ENCODE measurements at places on chromosomes 12 and 14.

- DNase-seq: no peak
These were observed 70.4 kb downstream of the ARL6IP4 start for GRCh38 chr12:123050913-123051312.

DNA sequence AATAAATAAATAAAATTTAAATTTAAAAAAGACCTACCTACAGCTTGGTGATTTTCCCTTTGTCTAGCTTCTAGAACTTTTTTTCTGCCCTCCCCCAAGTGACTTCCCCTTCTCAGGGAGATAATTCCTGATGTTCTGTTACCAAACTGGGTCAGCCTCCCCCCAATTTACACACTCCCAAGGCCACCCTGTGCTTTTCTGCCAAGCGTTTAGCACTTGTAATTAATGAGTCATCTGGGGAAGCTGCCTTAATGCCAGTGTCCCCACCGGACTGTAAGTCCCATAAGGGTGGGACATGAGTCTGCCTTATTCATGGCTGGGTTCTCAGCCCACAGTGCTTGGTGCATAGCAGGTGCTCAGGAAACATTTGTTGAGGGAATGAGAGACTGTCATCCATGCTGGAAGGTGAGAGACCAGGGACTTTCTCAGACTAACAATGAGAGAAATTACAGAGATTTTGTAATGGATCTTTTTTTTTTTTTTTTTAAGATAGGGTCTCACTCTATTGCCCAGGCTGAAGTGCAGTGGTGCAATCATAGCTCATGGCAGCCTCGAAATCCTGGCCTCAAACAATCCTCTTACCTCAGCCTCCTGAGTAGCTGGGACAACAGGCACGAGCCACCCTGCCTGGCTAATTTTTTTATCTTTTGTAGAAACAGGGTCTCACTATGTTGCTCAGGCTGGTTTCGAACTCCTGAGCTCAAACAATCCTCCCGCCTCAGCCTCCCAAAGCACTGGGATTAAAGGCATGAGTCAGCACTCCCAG, 106.8 kb downstream of the PHETA1 start:
- no peak for DNase-seq

GRCh38 chr12:14993537-14994266, 20.9 kb downstream of the PDE6H start:
- DNase-seq: no peak

DNA sequence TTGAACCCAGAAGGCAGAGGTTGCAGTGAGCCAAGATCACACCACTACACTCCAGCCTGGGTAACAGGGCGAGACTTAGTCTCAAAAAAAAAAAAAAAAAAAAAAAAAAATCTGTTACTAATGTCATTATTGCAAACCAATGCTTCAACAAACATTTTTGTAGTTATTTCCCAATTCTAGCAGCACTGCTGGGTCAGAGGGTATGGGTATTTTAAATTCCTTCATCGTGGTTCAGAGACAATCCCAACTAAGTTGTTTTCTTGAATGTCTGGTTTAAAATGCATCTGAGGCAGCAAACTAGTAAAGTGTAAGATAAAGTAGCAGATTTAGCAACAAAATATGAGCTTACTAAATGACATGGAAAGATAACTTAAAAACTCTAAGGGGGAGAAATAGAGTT, 65.6 kb downstream of the FERMT2 start:
- no peak for DNase-seq

- DNase-seq: no peak
These were observed 148.8 kb downstream of the SLC41A2 start for GRCh38 chr12:104809251-104809650.

DNA sequence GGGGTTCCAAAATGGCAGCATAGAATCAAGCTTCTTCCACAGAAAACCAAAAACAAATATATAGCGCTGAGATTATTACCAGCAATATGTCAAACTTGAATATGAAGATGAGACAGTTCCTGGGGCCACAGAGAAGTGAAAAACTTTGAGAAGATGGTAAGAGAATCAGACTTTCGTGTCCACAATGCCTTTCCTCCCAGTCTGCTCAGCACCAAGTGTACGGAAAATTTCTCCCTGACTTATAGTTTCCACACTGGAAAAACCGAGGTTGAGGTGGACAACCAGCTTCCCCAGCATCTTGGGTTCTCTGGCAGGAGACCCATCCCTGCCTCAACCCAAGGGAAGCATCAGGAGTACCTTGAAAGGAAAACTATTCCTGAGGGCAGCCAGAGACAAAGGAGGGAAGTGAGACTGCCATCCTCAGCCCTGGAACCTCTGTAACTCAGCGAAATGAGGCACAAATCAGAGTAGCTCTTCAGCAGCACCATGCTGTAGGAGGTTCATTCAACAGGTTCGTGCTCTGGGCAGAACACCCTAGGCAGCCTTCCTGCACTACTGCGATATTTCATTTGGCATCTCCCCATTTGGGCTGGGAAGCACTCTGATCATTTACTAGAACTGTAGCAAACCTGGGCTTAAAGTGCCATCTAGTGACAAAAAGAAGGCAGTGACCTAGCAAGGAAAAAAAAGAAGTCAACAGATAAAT, 52.4 kb upstream of the CAPRIN2 start:
- DNase-seq: no peak

GRCh38 chr12:106149096-106149784, 10.5 kb upstream of the NUAK1 start:
- DNase-seq: no peak

- DNase-seq: no peak
These were observed 4.8 kb downstream of the ITGA7 start for GRCh38 chr12:55702861-55703260.

DNA sequence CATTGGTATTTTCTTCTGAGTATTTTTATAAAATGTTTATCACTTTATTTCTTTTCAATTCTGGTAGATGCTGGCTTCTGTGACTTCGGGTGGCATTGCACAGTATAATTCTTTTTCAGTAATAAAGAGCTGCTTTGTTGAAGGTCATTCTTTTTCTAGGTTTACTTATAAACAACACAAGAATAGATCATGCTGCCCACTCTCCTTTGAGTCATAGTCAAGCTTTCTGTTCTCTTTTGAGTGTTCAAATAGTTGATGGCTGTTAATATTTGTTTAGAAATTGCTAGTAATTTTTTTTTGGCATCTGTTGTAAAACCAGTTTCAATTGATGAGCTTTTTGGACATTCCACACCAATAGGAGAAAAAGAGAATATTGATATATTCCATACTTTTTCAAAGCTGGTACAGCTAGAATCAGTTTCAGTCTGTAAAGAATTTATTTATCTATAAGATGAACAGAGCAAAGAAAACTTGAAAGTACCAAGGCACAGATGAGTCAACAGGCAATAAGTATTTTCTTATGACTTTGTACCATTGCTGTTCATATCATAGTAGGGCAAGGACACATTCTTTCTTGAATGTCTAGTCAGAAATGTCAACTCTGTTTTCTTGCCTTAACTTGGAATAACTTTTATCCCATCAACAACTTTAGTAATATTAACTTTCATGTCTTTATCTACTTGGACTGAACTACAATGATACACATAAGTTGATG, 513.0 kb upstream of the SEL1L start:
- no peak for DNase-seq

DNA sequence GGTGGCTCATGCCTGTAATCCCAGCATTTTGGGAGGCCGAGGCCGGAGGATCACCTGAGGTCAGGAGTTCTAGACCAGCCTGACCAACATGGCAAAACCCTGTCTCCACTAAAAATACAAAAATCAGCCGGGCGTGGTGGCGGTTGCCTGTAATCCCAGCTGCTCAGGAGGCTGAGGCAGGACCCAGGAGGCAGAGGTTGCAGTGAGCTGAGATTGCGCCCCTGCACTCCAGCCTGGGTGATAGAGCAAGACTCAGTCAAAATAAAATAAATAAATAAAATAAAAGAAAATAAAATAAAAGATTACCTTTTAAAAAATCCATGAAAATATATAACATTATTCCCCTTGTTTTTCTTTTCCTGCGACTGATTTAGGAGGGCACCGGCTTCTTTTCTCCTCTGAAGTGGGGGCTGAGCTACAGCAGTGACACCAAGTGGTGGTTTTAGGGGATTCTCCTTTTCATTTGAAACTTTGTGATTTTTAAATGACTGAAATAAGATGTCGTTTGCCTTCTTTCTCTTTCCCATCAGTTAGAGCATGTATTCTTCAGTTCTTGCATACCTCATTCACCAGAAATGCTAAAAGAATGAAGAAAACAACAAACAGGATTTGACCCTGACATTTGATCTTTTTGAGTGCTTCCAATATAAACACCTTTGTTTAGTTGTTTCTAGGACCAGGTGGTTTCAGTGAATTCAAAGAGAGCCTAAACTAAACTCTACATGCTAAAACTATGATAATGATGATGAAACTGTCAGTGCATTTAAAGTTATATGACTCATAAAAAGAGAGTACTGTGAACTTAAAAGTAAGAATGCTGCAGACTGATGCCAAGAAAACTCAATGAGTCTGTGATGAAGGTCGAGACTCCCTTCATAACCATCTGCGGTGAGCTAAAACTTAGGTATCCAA, 22.6 kb upstream of the PKP2 start:
- no peak for DNase-seq

DNA sequence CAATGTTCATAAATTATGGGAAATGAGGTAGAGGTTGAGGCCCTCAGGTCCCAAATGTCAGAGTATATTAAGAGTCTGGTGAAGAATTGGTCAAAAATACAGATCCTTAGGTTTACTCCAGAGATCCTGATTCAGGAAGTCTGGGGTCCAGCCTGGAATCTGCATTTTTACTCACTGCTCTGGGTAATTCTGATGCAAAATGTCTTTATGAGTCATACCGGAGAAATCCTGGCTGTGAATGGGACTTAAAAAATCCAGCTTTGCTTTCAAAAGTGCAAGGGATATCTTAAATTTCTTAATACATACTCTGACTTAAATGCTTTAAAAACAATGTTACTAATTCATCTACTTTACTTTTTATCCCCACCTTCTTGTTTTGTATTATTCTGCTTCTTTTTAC, 74.5 kb downstream of the FERMT2 start:
- no peak for DNase-seq

- peak; percentile 55 for DNase-seq
These were observed 46.7 kb downstream of the TMCC3 start for GRCh38 chr12:94603434-94604365.

DNA sequence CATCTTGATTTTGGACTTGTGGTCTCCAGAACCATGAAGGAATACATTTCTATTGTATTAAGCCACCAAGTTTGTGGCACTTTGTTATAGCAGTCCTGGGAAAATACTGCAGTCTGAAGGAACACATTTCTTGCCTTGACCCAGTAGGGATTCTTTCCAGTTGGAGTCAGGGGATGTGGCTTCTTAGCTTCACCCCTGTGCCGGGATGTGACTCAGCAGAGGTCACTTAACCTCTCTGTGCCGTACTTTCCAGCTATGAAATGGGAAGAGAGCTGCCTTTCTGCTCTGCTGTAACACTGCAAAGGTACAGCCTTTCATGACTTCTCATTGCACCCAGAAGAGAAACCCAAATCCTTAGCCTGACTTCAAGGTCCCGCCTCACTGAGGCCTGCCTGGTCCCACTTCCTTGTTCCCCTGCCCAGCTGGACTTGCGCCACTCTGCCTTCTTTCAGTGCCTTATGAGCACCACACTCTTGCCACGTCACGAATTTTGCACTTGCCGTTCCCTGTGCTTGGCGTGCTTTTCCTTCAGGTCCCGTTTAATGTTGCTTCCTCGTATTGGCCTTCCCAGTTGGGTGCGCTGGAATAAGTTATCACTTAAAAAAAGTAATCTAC, 24.2 kb downstream of the CHST11 start:
- DNase-seq: no peak

DNA sequence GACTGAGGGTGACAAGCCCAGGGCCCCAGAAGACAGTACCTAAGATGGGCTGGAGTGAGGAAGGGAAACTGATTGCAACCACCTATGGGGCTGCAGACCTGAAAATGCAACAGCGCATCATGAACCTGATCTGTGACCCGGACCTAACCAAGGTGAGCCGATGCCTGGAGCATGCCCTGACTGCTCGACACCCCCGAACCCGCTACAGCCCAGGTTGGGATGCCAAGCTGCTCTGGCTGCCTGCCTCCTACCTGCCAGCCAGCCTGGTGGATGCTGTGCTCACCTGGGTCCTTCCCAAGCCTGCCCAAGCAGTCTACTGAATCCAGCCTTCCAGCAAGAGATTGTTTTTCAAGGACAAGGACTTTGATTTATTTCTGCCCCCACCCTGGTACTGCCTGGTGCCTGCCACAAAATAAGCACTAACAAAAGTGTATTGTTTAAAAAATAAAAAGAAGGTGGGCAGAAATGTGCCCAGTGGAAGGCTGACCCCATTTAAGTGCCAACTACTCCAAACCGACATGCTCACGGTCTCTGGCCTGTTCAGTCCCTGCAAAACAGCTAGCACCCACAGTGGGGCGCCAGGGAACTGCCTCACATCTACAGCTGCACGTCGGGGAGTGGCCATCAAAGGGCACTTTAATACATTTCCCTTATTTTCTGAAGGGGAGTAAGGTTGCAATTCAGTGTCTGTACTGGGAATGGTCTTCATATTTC, 4.2 kb downstream of the RDH5 start:
- DNase-seq: peak; percentile 52

DNA sequence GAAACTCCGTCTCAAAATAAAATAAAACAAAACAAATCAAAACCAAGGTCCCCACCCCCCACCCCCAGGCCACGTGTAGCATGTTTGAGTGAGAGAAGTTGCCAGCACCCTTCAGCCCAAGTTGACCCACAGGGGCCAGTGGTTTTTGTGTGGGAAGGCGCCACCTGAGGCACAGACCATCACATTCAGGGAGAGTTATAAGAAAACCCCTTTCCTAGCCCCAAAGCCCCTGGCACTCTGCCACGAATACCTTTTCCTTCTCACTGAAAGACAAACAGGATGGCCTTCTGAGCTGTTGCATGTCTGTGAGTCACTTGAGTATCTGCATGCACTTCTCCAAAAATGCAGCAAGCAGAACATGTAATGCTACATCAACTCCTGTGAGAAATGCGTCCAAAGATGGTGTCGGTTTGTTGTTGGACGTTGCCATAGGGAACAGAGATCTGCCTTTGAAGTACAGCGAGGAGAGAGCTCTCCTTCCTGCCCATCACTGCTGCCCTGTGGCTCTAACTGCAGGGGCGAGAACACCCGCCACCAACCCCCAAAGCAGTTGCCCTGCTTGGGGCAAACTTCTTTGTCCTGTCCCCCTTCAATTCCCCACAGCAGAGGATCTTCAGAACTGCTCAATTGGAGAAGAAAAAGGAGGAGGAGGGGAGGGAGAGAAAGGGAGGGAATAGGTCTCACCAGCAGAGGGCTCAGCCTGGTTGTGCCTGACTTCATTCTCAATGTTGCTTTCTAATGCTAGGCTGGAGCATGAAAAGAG, 2.7 kb upstream of the TRAF3 start:
- peak; percentile 39 for DNase-seq

GRCh38 chr14:78840898-78841297, 670.7 kb downstream of the NRXN3 start:
- DNase-seq: no peak

Measured in stimulated activated CD4-positive, alpha-beta T cell treated with anti-CD3 and anti-CD28 coated beads, Interleukin-2, amount 100 ng/mL, for 48 hours (primary cell).